Frontal cortex (tissue), 4 donors: ENCODE measurements at places on chromosomes 12 and 14. TPM values are rescaled to one million over a fixed set of nuclear protein-coding genes. Genes with fewer than 3 reads are reported as not detected.

Gene NUAK1
- 54.6 TPM for total RNA-seq

DNA sequence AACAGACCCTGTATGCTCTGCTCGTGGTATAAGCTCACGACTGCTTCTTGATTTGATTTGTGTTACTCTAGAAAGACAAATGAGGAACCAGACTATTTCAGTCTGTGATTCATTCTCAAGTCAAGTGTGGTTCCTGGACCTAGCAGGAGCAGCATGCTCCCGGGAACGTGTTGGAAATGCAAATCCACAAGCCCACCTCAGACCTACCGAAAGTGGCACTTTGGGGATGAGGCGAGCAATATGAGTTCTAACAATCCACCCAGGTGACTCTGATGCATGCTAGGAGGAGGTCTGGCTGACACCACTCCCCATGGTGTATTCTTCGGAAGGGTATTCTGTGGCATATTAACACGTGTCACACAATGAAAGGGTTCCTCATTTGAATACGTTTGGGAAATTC lies 59.5 kb upstream of the TMX1 start:
- DNase-seq, result no peak

- no peak for DNase-seq
These were observed 10.1 kb upstream of the CCDC197 start for GRCh38 chr14:93986955-93987354.

Gene SELPLG
- 1.2 TPM for total RNA-seq

Gene REP15
- total RNA-seq, result 0.82 TPM

DNA sequence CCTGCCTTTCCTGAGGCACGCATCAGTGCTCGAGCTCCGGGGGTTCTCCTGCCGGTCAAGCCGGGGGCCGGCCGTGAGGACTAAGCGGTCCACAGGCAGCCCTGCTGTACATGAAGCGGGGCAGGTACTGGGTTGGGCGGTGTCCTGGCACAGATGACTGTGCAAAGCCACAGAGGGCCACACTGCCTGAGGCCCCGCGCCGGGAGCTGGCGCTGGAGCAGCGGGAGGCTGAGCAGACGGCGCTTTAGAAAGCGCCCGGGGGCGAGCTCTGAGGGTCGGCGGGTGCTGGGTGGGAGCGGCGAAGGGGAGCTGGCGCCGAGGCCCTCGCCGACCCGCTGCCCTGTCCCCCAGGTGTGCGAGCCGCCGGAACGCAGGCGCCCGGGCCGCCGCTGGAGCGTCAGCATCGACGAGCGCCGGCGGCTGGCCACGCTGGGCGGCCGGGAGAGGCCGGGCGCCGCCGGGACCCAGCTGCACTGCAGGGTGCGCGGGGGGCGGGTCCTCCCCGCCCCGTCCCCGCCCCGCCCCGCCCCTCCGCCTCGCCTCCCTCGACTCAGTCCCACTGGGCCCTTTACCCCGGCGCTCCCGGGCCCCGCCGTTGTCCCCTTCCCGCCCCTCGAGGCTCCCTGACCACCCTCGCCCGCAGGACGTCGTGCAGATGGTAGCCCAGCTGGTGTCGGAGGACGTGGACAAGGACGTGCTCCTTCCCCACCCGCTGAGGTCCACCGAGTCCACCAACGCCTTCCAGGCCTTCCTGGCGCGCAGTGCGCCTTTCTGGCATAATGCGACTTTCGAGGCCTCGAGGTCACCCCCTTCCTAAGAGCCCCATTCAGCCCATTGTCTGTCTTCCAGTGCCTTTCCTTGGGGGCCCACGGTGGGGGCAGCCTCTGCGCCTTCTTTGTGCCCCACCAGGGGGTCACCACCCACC lies 8.3 kb upstream of the MTA1 start:
- DNase-seq, result peak; percentile 85

Gene NELL2
- total RNA-seq, result 2,116 TPM

DNA sequence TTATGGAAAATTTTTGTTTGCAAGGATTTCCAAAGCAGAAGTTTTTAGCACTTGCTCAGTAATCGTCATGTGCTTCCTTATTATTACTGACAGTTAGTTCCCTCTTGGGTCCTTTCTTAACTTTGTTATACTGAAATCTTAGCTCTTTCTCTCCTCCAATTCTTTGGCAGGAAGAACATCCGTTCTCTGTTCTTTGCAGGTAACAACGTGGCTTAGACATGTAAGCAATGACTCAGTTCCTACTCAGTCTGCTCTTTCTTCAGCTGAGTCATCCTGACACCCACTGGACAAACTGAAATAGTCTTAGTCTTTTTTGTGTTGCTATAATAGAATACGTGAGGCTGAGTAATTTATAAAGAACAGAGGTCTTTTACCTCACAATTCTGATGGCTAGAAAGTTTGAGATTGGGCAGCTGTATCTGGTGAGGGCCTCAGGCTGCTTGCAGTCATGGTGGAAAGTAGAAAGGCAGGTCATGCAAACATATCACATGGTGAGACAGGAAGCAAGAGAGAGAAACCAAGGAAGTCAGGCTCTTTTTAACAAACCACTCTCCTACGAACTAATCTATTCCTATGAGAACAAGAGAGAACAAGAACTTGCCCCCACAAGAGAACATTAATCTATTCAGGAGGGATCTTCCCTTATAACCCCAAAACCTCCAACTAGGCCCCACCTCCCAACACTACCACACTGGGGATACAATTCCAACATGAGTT lies 49.2 kb downstream of the TESPA1 start:
- DNase-seq, result peak; percentile 28

DNA sequence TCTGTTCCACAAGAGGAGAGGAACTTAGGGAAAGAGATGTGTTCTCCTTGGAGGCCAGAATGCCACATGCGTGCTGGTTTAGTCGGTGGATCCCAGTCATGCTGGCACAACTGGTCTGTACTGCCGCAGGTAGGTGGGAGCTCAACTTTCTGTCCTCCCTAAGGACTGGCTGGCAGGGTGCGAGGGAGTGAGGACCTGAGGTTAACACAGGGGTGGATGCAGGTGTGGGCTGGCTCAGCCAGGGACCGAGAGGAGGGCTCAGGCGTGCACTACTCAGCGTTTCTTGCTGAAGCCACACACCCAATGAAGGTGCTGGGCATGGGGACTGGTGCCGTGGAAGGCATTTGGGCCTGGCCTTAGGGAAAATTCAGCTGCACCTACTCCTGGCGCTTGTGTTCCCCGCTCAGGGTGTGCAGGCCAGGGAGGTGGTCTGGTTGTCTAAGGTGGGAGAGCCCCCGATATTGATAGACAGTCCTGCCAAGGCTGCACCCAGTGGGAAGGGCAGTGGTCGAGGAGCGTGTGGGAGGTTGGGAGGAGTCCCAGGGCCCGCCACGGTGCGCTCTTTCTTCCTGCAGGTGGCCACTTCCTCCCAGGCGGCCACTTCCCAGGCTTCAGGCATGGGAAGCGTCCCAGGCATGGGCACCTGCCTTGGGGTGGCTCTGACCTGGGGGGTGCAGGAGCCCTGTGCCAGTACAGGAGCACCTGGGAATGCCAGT lies 138.4 kb downstream of the ADGRD1 start:
- no peak for DNase-seq

DNA sequence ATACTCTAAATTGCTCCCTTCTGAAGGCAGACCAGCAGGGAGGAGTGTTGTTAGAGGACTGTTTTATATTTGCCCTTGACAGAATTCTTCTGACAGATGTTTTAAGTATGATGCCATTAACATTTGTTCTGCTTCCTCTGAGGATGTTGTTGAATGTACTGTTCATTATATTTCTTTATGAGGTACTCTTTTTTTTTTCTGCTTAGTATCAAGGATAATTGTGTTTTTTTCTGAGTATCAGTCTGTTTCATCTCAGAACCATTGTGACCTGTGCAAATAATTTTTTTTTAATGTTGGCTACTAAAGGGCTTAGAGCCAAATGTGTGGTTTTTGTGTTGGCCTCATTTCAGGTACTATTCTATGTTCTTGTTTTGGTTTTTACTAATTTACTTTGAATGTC lies 10.6 kb downstream of the METAP2 start:
- DNase-seq, result no peak

Gene KLRF2
- total RNA-seq, result not detected

DNA sequence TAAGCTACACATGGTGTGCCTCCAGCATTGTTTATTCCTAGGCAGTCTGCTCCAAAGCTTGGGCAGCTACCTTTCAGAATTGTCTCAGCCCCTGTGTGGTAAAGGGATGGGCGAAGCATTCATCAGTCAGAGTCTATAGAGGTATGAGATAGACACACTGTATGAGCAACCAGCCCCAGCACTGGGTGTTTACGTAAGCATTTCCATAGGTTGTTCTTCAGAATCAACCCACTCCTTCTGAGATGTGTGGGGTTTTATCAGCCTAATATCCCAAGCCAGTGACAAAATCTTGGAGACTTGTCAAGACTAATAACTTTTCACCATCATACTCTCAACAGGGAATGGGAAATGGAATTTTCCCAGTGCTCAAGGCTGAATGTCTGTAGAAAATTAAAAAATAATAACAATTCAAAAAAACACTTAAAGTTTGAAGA lies 98.2 kb downstream of the BTG1 start:
- DNase-seq, result no peak

DNA sequence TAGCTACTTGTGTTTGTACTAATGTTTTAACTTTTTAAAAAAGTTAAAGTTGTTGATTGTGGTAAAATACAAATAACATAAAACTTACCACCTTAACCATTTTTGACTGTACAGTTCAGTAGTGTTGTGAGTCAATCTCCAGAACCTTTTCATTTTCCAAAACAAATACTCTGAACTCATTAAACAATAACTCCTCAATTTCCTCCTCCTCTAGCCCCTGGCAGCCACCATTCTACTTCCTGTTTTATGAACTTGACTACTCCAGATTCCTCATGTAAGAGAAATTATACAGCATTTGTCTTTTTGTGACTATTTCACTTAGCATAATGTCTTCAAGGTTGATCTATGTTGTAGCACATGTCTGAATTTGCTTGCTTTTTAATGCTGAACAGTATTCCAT lies 299.1 kb upstream of the AMIGO2 start:
- DNase-seq, result no peak

DNA sequence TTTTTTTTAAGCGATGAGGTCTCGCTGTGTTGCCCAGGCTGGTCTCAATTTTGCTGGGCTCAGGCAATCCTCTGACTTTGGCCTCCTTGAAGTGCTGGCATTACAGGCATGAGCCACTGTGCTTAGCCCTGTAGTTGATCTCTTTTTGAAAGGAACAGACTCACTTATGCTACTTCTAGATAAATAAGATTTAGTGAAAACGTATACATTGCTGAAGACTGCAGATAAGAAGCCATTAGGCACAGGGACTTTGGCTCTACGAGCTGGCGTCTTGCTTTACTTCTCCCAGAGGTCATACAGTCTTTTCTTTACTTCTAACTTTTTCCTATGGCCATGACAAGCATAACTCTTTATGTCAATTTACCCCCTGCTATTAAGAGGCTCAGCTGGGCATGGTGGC lies 9.4 kb downstream of the PTGR2 start:
- DNase-seq, result no peak

DNA sequence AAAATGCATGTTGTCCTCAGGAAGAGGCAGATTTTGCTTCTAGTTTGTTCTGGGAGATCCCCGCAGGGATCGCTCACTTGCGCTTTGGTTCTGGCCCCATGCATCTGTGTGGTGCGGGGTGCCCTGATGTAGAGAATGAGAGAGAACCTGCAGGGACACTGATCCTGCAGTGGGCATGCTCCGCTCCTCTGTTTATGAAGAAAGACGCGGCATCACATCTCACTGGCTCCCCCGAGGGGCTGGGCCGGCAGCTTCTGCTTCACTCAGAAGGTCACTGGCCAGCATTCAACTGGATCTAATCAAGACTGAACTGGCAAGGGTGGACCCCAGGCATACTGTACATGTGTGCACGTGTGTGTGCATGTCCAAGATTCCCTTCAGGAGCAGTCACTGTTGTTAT lies 164.2 kb downstream of the CALM1 start:
- DNase-seq, result no peak
